ACHN (cell line): ENCODE measurements at places on chromosomes 16 and 17.
A peak's percentile ranks its signal among the peaks of the same experiment; 100 is the strongest.

DNA sequence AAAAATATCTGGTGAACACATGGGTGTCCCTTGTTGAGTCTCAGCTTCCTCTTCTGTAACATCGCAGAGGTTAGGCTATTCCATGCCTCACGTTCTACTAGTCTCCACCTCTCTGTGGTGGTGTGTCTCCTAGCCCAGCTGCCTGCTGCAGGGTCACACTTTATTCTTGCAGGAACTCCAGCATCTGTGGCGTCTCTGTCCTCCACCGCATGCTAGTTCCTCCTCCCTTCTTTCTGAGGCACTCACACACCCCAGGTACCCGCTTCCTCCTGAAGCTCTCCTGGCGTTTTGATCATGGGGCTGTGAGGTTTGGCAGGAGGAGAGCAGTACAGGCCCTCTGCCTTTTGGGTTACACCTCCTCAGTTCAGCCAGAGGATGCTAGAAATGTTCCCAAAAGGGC lies 9.9 kb upstream of the TEX2 start:
- no peak for DNase-seq

DNA sequence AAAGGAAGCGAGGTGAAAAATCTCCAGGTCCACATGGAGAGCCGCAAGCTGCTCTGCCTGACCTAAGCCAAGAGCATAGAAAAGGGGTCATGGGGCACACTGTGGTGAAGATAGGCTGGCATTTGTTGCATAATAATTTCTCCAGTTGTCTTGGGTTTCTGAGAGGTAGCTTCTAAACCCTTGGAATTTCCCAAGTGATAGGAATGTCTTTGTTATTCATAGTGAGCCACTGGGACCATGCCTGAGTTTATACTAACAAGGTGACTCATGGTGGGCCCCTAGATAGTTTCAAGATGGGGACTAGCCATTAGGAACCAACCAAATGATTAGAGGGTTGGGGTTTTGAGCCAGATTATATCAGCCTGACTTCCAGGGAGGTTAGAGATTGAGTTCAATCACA lies 25.6 kb downstream of the SOST start:
- DNase-seq, result peak; percentile 81

DNA sequence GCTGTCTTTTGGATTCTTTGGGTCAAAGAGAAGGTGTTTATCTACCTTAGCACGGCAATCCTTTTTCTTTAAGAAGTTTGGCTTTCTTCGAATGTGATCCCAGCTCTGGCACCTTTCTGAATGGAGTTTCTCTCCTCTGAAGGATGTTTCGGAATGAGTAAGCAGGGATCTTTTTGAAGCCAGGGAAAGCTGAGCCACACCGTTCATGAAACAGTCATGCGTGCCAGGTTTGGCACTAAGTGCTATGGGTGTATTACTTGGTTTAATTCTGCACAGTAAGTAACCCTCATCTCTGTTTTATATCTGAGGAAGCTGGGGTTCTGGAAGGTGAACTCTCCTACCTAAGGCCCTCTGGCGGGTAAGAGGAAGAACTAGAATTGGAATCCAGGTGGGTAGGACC lies 234.5 kb downstream of the NTN1 start:
- no peak for DNase-seq

- DNase-seq, result no peak
Measured at GRCh38 chr17:13671341-13671740, 69.6 kb upstream of the HS3ST3A1 start.

DNA sequence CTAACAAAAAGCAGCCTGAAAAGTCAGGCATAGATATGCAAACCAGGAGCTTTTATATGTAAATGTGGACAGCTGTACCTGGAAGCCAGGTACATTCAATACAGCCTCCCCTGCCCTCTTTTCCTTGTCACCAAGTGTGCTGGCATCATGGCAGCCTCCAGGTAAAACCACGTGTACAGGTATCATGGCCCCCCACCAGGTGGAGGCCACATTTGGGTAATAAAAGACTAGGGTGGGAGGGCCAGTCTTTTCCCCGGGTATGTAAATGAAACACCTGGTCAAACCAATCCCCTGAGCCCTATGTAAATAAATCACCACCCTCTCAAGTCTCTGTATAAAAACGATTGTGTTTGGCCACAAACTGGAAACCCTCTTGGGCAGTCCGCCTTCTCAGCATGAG lies 226.4 kb upstream of the GOT2 start:
- DNase-seq, result no peak

GRCh38 chr16:74607962-74608356 lies 1.0 kb upstream of the GLG1 start:
- DNase-seq, result no peak

- DNase-seq, result no peak
Measured at GRCh38 chr17:78477913-78478756, 99.1 kb downstream of the DNAH17 start.

GRCh38 chr17:8606401-8606800 lies 24.1 kb downstream of the MYH10 start:
- DNase-seq, result no peak

DNA sequence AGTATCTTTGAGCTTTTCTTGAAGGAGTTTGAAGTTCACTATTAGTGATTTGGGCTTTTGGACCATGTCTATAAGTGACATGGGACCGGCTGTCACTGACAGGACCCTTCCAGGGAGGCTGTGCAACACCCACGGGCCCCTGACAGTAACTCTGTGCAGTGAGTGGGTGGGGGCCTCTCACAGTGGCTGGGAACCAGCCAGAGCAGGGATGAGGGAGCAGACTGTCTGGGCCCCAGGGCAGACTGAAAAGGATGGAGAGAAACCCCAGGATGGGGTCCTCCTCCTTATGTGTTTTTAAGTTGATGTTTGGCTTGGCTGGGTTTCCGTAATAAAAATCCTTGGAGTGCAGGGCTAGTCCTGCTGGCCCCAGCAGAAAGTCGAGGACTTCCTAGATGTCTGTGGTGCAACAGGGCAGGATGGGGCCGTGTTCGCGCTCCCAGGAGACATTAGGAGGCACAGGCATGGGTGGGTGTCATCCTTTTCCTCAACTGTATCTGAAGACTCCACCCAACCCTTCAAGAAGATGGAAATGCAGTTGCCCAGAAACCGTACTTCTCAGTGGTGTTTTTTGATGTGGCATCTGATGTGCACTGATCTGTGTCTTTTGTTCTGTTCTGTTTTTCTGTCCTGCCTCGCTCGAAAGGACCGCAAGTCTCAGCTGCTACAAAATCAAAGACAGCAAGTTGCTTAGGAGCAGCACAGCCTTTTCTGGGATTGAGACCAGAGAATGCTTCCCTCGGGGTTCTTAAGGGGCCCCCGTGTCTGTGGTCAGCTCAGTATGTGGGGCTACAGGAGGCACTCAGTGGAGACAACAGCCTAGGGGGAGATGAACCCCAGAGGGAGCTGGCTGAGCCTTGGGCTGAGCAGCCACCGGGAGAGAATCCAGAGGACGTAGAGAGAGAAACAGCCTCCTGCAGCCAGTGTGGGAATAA lies 24.2 kb downstream of the PLD6 start:
- no peak for DNase-seq

DNA sequence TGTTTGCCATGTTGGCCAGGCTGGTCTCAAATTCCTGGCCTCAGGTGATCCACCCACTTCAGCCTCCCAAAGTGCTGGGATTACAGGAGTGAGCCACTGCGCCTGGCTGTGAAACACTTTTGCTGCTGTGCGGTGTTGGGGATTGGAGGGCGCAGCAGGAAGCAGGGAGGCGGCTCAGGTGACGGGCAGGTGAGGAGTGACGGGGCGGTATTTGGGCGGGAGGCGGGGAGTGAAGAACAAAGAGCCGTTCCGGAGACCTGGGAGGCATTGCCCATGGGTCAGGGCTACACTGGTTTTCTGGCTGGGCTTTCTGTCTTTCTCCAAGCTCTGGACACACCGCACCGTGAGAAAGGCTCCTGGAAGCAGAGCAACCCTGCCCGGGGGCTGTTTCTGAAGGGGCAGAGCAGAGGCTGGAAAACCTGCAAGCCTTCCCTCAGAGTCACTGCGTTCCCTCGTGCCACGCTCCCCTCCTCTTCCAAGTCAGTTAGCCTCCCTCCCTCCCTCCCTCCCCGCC lies 22.1 kb downstream of the CRISPLD2 start:
- DNase-seq, result no peak

DNA sequence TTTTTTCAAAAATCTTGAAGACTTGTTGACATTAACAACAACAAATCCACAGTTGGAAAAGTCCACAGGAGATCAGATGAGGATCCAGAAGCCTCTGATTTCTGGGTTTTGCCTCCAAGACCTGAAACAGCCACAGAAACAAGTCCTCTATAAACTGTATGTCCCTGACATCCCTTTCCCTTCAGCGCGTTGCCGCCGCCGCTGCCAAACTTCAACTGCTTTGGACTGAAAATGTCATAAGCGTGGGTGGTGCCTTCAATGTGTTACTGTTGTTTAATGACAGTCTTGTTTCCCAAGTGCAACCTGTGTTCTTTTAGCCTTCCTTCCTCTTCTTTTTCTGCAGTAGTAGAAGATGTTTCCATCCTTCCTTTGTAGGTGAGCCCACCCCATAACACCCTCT lies 334.9 kb downstream of the SHISA9 start:
- no peak for DNase-seq

- DNase-seq, result no peak
Measured at GRCh38 chr17:48550502-48551213, 5.7 kb upstream of the HOXB2 start.

DNA sequence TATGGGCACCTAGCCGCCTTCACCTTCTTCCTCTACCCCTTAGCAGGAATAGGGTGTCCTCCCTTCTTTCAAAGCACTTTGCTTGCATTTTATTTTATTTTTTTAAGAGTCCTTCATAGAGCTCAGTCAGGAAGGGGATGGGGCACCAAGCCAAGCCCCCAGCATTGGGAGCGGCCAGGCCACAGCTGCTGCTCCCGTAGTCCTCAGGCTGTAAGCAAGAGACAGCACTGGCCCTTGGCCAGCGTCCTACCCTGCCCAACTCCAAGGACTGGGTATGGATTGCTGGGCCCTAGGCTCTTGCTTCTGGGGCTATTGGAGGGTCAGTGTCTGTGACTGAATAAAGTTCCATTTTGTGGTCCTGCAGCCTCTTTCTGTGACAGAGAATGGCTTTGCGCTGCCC lies 4.6 kb downstream of the TMUB2 start:
- DNase-seq, result no peak
